ENCODE measurements at places on chromosomes 5 and 9. TPM values are rescaled to one million over a fixed set of nuclear protein-coding genes. Genes with fewer than 3 reads are reported as not detected.

Gene PIP5KL1
- total RNA-seq, result 2.6 TPM

- DNase-seq, result peak; percentile 36
These were observed 176.5 kb upstream of the MAP3K1 start for GRCh38 chr5:56638768-56639238.

DNA sequence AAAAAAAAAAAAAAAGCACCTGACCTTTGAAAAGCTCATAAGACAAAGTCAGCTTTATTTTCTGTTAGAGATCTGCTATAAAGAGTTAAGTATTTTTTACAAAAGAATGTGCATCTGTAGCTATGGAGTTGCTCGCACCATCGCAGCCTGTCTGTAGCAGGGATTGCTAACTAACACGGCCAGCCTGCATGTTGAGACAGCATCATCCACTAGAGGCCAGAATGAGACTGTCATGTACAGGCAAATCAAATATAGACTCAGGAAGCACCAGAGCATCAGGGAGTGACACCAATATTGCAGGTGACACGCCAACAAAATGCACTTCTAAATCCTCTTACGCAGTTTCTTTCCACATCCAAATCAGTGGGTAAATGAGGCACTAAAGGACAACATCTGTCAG is 136.3 kb upstream of the RASEF start:
- DNase-seq, result peak; percentile 73

Gene RNF183
- not detected for total RNA-seq

Gene PLPPR1
- not detected for total RNA-seq

Gene PTGR1
- total RNA-seq, result 8.2 TPM

Gene CCNO
- 7.3 TPM for total RNA-seq

- DNase-seq, result no peak
These were observed 23.3 kb downstream of the TNFSF15 start for GRCh38 chr9:114782586-114782985.

GRCh38 chr5:52825826-52826225 is 38.1 kb downstream of the ITGA1 start:
- DNase-seq, result no peak

Gene IL13
- not detected for total RNA-seq

Gene AIF1L
- 4.9 TPM for total RNA-seq

DNA sequence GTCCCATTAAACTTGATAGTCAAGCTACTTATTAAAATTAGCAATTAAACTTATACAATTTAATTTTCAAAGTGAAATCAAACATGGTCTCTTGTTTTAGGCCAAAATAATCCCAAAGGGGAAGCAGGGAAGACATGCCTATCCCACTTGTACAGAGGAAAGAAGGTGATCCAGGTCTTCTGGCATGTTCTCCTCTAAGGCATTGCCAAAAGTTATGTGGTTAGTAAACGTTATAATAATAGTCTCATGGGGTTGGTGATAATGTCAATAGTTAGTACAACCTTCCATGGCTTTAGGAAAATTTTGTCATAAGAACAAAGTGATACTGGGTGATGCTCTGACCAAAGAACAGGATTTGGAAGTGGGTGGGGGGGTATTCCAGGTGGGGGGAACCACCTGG is 52.8 kb downstream of the ROR2 start:
- DNase-seq, result no peak

DNA sequence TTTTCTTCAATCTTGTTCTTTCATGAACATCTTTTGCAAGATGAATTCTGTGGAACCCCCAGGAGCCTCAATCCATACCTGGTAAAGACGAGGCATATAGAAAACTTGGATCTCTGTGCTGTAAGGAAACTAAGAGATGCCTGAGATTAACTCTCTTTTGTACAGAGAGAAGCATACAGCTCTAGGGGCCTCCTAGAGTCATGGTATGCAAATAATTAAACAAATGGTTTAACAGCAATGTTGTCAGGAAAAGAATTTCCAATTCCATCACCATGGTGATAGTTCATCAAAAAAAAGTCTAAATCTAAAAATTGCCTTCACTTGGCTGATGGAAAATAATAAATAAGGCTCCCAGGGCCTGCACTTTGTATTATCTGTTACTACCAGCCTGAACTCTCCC is 275.4 kb downstream of the SLIT3 start:
- DNase-seq, result no peak

All from body of pancreas (tissue), 4 donors.